Neural progenitor cell (in vitro differentiated cells): ENCODE measurements at places on chromosomes 1 and 21. TPM values are rescaled to one million over a fixed set of nuclear protein-coding genes. Genes with fewer than 3 reads are reported as not detected.

Gene CDC42
- total RNA-seq, result 267 and 348 TPM in 2 replicates

Gene EVA1C
- total RNA-seq, result 0.56 and 1.2 TPM in 2 replicates

Gene CACNA1E
- 2.1 TPM in 2 replicates for total RNA-seq

Gene ZNF326
- 33.9 and 45.0 TPM in 2 replicates for total RNA-seq

Gene HAO2
- not detected in 2 replicates for total RNA-seq

Gene GPN2
- 6.8 and 10.9 TPM in 2 replicates for total RNA-seq

Gene OR2G6
- total RNA-seq, result not detected in 2 replicates

Gene LRRC38
- total RNA-seq, result not detected in 2 replicates
